ENCODE measurements at places on chromosomes 6 and 20. TPM values are rescaled to one million over a fixed set of nuclear protein-coding genes. Genes with fewer than 3 reads are reported as not detected.

The SERINC1 gene
- total RNA-seq, result 190 TPM

The GLYATL3 gene
- not detected for total RNA-seq

The LY6G6F gene
- not detected for total RNA-seq

DNA sequence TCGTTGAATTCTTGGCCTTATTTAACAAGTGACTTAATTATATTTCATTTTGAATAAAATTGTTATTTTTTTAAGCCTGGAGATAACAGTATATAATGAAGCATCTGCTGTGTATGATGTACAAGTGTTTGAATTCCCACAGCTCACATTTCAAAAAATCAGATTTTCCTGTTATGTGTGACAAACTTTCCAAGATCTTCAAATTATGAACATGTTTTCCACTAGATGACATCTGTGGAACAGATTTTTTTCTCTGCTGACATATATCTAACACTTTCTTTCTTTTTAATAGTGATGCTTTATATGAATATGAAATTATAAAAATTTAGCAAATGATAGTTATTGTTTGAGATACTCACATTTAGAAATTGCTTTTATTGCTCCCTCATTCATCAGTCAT, 482.8 kb downstream of the LMBRD1 start:
- DNase-seq, result no peak

- no peak for DNase-seq
Observed at GRCh38 chr6:139642346-139642745, 267.9 kb upstream of the CITED2 start.

DNA sequence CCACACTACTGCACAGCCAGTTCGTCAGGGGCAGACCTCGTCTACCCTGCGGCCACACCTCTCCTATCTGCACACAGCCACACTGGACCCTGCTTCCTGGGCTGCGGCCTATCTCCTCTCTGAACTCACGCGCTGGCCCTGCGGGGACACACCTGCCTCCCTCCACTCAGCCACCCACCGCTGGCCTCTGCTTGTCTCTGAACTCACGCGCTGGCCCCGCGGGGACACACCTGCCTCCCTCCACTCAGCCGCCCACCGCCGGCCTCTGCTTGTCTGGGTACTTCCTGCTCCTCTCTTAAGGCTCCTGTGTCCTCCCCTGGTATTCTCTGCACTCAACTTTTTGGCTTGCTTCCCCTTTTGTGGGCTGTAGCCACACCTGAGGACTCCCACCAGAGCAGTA, 52.3 kb downstream of the HUS1B start:
- no peak for DNase-seq

Measured in mucosa of gallbladder (tissue), 1 donor.